ENCODE measurements at places on chromosomes 1 and 21. TPM values are rescaled to one million over a fixed set of nuclear protein-coding genes. Genes with fewer than 3 reads are reported as not detected.
A peak's percentile ranks its signal among the peaks of the same experiment; 100 is the strongest.

LPAR3 gene
- total RNA-seq: not detected

PADI4 gene
- total RNA-seq: 0.50 TPM

GRCh38 chr1:34320053-34320669, 143.5 kb downstream of the C1orf94 start:
- peak; percentile 63 for DNase-seq

GRCh38 chr1:27504588-27505419, 14.8 kb upstream of the WASF2 start:
- no peak for DNase-seq

DNA sequence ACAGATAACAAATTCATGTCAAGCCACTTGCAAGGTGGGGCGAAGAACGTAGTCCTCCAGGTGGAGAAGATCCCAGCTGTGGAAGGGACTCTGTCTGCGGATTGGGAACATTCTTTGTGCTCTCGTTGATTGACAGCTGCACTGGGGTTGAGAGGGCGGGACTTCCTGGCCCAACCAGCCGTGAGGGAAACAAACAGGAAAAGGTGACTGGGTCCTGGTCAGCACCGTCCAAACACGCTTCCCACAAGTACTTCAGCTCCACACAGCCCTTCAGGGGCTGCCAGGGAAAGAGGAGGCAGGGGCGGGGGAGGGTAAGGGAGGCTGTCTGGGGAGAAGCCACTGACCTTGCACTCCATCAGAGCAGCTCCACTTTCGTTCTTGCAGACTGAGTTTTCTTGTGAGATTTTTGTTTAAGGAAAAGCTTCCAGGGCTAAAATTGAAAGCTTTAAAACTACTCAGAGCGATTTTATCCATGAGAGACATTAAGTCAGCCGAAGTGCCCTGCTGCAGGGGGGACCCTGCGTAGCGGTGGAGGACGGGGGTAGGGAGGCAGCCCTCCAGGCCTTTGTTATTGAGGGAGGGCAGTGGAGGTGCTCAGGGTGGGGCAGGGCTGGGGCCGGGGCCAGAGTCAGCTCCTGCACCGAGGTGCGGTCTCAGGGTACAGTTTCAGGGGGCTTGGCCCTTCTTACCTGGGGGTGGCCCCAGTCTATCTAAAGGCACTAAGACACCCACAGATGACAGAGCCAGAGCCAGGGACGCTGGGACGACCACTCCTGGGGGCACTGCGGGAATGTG, 21.6 kb upstream of the STUM start:
- peak; percentile 30 for DNase-seq

GRCh38 chr1:186189156-186189555, 185.9 kb downstream of the TPR start:
- DNase-seq: no peak
